Right atrium auricular region (tissue), 2 donors: ENCODE measurements at places on chromosomes 6 and 20. TPM values are rescaled to one million over a fixed set of nuclear protein-coding genes. Genes with fewer than 3 reads are reported as not detected.
A peak's percentile ranks its signal among the peaks of the same experiment; 100 is the strongest.

GRCh38 chr6:43759136-43759906, 10.7 kb upstream of the VEGFA start:
- H3K27me3 ChIP-seq = no peaks in the 10 kb centered on the region
- no peaks in the 10 kb centered on the region for H3K4me1 ChIP-seq

DNA sequence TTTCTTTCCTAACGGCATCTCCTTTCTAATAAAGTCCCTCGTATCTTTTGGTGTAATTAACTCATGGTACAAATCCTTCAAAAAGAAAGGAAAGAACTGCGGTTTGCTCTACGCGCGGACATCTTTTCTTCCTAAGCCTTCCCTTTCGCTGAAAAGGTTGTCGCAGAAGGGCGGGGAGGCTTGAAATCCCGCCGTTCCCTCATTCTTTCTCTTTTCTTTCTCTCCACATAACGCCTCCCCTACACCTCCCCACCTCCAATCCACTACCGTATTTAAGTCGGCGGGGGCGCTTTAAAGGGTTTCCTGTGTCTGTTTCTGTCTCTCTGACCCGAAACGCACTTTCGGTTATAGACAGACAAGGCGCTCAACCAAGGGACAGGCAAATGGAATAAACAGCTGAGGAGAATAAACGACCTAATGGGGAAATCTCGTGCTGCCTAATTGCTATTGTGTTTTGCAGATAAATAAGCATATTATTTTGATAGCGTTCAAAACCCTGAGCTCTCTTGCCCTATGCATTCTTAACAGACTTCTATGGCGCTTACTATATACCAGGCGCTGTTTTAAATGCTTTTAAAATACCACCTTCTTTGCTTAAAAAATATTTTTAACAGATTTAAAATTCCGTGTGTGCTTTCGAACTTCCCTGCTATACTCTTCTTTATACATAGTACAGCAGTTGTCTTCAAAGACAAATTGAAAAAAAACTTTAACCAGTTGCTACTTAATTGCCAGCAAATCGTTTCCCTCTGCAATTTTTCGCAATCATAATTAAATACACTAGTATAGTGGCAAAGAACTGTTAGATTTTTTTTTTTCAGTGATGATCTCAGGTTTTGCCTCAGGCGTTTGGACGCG, 2.5 kb upstream of the HEY2 start:
- H3K4me3 ChIP-seq = peak overlapping the region; percentile 73
- H3K4me1 ChIP-seq = no peaks in the 10 kb centered on the region
- H3K27me3 ChIP-seq = no peaks in the 10 kb centered on the region
- peak; percentile 82 for DNase-seq

- DNase-seq = no peak
- H3K27me3 ChIP-seq = no peaks in the 10 kb centered on the region
- H3K4me3 ChIP-seq = no peak overlapping the region
- H3K36me3 ChIP-seq = no peaks in the 10 kb centered on the region
Measured at GRCh38 chr6:168615837-168616236, 174.9 kb downstream of the SMOC2 start.

DNA sequence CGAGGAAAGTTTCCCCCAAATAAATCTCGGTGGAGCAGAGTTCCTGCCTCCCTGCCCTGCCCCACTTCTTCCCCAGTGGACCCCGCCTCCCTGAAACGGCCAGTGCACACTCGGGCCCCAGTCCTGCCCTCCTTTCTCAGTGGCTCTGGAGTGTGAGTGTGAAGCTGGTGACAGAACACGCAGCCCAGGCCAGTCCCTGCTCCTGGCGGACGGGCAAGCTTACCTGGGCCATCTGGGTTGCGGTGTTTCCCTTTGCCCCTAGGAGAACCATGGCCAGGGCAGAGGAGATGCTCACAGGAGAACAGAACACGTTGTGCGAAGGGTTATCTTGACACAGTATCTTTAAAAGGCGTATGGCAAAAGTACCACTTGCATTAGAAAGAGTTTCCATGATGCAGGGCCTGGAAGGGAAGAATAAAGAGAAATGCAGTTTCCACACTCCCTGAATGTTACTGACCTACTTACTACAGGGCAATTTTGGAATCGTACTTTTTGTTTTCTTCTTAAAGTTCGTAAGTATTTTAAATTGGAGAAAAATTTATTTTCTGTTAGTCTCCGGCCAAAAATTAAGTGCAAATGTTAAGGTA, 2.8 kb downstream of the SERPINB9 start:
- H3K4me3 ChIP-seq = no peak overlapping the region
- H3K36me3 ChIP-seq = peaks cover 25% of the 10 kb centered on the region
- no peaks in the 10 kb centered on the region for H3K27me3 ChIP-seq
- no peak for DNase-seq

- H3K4me3 ChIP-seq = no peak overlapping the region
- H3K27me3 ChIP-seq = no peaks in the 10 kb centered on the region
- peak; percentile 11 for DNase-seq
- no peaks in the 10 kb centered on the region for H3K4me1 ChIP-seq
- H3K27ac ChIP-seq = no peak overlapping the region
- H3K36me3 ChIP-seq = no peaks in the 10 kb centered on the region
Measured at GRCh38 chr6:168156742-168157265, 77.8 kb upstream of the FRMD1 start.

GRCh38 chr6:113540466-113540865, 316.7 kb upstream of the MARCKS start:
- no peaks in the 10 kb centered on the region for H3K4me1 ChIP-seq
- no peaks in the 10 kb centered on the region for H3K27me3 ChIP-seq
- no peak overlapping the region for H3K4me3 ChIP-seq
- H3K27ac ChIP-seq = no peak overlapping the region
- H3K36me3 ChIP-seq = no peaks in the 10 kb centered on the region

DNA sequence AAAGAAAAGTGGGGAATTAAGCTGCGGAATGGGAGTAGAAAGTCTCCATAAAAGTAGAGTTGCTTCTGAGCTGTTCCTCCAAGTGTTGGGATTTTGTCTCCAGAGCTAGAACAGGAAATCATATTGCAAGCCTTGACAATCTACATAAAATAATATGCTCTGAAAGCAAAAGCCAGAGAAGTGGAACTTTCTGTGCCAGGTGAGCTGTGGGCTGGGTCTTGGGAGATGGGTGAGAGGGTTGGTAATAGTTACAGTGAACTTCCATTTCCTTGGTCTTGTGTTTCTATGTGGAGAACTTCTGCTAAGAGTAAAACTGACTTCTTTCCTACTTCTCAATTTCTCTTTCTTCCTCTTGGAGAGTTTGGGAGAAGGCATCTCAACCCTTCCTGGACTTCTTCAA, 6.3 kb upstream of the HMGN4 start:
- peaks cover 21% of the 10 kb centered on the region for H3K4me1 ChIP-seq
- no peak overlapping the region for H3K4me3 ChIP-seq
- H3K36me3 ChIP-seq = no peaks in the 10 kb centered on the region
- H3K27me3 ChIP-seq = no peaks in the 10 kb centered on the region
- no peak for DNase-seq
- H3K27ac ChIP-seq = peak overlapping the region; percentile 77

DNA sequence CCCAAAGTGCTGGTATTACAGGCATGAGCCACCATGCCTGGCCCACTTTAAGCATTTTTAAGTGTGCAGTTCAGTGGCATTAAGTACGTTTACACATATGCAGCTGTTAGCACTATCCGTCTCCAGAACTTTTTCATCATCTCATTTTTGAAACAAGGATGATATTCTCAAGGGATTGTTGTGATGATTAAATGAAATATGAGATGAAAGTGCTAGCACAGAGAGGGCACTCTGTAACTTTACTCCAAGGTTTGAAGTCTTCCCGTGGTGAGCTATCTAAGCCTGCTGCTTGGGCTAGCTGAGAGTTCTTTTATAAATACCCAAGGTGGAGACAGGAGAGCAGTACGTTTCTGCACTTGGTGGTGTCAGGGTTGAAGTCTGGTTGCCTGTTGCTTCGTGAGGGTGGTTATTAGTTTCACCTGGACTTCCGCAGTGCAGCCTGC, 6.6 kb downstream of the TM9SF4 start:
- no peak for DNase-seq
- H3K4me3 ChIP-seq = no peak overlapping the region
- peaks cover 41% of the 10 kb centered on the region for H3K4me1 ChIP-seq
- no peaks in the 10 kb centered on the region for H3K36me3 ChIP-seq
- H3K27ac ChIP-seq = no peak overlapping the region

DNA sequence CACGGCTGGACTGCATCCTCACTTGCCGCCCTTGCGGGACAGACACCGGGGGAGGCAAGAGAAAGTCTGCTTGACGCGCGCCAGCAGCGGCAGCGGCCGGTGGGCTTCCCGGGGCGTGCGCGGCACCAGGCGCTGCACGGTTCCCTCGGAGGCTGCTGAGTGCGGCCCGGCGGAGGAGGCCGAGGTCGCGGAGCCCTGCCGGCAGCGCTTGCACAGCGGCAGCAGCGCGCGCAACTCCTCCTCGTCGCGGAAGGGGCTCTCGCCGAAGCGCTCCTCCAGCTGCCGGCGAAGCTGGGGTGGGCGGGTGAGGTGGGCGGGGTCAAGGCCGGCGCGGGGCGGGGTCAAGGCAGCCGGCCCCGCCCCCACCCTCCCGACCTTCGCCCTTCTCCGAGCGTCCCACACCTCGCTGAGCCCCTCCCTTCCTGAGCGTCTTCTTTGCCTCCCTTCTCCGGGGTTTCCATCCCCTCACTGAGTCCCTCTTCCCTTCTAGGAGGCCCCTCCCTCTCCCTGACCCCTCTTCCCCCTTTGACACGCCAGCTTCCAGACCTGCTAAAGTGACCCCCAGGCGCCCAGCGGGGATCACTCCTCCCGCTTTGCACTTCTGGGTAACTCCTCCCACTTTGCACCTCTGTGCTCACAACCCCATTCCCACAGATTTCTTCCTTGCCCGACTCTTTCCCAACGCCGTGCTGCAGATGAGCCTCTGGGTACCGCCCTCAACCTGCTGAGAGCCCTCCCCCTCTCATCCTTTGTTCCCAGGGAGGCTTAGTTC, 8.8 kb downstream of the DUSP15 start:
- no peak for DNase-seq
- peaks cover 21% of the 10 kb centered on the region for H3K4me1 ChIP-seq
- no peaks in the 10 kb centered on the region for H3K27me3 ChIP-seq
- no peak overlapping the region for H3K27ac ChIP-seq

GRCh38 chr6:37050045-37050853, 44.8 kb downstream of the FGD2 start:
- no peak overlapping the region for H3K4me3 ChIP-seq
- H3K4me1 ChIP-seq = peaks cover 23% of the 10 kb centered on the region
- H3K27me3 ChIP-seq = no peaks in the 10 kb centered on the region

GRCh38 chr6:109236115-109237076, 141.1 kb downstream of the CEP57L1 start:
- no peaks in the 10 kb centered on the region for H3K27me3 ChIP-seq
- H3K4me1 ChIP-seq = no peaks in the 10 kb centered on the region
- H3K36me3 ChIP-seq = no peaks in the 10 kb centered on the region
- DNase-seq = no peak
- H3K4me3 ChIP-seq = no peak overlapping the region

- H3K27me3 ChIP-seq = no peaks in the 10 kb centered on the region
- H3K27ac ChIP-seq = no peak overlapping the region
- DNase-seq = no peak
- no peak overlapping the region for H3K4me3 ChIP-seq
Measured at GRCh38 chr20:47762699-47763268, 22.5 kb downstream of the SULF2 start.

- peak within 1 kb of the TSS; percentile 80 for H3K4me3 ChIP-seq
- no peaks in the 10 kb centered on the region for H3K4me1 ChIP-seq
- DNase-seq = peak; percentile 73
- H3K27ac ChIP-seq = peak within 1 kb of the TSS; percentile 80
- H3K36me3 ChIP-seq = no peaks in the 10 kb centered on the region
Measured at GRCh38 chr20:3172933-3173609, at the start of gene LZTS3. Gene LZTS3, minus strand, starts transcription at chr20:3173549. Its CDS starts 6,386 bp downstream, at chr20:3167163.

DNA sequence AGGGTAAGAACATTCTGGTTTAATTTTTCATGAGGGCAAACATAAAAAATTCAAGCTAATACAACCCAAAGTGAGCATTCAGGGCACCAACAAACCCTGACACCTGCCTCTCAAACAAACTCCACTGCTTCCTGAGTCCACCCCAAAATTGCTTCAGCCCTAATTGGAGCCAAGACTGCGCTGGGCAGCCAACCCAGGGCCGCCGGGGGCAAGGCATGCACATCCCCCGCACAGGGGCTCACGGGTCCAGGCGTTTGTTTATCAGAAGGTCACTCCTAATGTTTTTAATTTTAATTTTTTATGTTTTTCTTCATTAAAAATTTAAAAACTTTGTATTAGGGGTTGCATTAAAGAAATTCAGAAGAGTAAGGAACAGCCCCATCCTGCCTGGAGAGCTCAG, 459.1 kb upstream of the CDH4 start:
- H3K4me1 ChIP-seq = no peaks in the 10 kb centered on the region
- no peaks in the 10 kb centered on the region for H3K36me3 ChIP-seq

DNA sequence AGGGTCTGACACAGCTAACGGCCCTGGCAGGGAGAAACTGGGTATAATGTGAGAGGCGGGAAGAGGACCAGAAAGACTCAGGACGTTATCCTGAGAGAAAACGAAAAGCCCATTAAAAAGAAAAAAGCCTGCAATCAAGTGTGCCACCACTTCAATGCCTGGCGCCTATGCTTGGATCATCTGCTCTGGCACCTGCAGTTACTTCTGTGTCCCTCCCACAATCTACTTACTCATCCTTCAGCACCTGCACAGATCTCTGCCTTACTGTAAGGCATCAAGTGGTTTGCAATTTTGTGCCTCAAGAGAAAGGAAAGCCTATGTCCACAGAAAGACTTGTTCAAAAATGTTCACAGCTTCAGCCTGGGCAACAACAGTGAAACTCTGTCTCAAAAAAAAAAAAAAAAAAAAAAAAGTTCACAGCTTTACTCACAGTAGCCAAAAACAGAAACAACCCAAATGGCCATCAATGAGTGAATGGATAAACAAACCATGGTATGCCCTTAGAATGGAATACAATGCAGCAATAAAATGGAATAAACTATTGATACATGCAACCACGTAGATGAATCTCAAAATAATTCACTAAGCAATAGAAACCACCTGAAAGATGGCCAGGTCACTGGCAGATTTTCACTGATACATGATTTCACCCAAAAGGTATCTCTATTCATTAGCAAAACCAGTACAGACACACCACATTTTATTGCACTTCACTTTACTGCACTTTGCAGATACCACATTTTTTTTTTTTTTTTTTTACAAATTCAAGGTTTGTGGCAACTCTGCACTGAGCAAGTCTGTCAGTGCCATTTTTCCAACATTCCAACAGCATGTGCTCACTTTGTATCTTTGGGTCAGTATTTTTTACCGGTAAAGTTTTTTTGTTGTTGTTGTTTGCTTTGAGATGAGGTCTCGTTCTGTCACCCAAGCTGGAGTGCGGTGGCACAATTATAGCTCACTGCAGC, 48.6 kb downstream of the ABHD12 start:
- no peak for DNase-seq
- H3K36me3 ChIP-seq = no peaks in the 10 kb centered on the region
- no peak overlapping the region for H3K4me3 ChIP-seq
- no peak overlapping the region for H3K27ac ChIP-seq

GRCh38 chr6:155026022-155026705, 31.0 kb downstream of the TIAM2 start:
- H3K36me3 ChIP-seq = no peaks in the 10 kb centered on the region
- no peak for DNase-seq
- H3K4me3 ChIP-seq = no peak overlapping the region
- H3K27ac ChIP-seq = no peak overlapping the region
- H3K4me1 ChIP-seq = no peaks in the 10 kb centered on the region
- H3K27me3 ChIP-seq = no peaks in the 10 kb centered on the region

The BTN1A1 gene
- not detected for total RNA-seq

The RFX6 gene
- total RNA-seq = not detected

The TFAP2D gene
- total RNA-seq = not detected

The FNDC11 gene
- not detected for total RNA-seq

The RRAGD gene
- total RNA-seq = 98.0 TPM

The SFT2D1 gene
- 29.4 TPM for total RNA-seq
